ENCODE measurements at places on chromosomes 5 and 9. TPM values are rescaled to one million over a fixed set of nuclear protein-coding genes. Genes with fewer than 3 reads are reported as not detected.

ANXA2R gene
- 3.0 TPM for total RNA-seq

ACOT12 gene
- not detected for total RNA-seq

SEMA5A gene
- total RNA-seq = not detected

FLT4 gene
- 2.5 TPM for total RNA-seq

ANKRD18B gene
- total RNA-seq = 3.2 TPM

SRA1 gene
- 62.1 TPM for total RNA-seq

ELOVL7 gene
- 10.9 TPM for total RNA-seq

KYAT1 gene
- total RNA-seq = 8.2 TPM

PFN3 gene
- total RNA-seq = not detected

CYLC2 gene
- not detected for total RNA-seq

ZMYND19 gene
- 54.8 TPM for total RNA-seq

ZBTB26 gene
- 1.9 TPM for total RNA-seq

TMEM215 gene
- not detected for total RNA-seq

GZMA gene
- total RNA-seq = not detected

F2RL1 gene
- total RNA-seq = 281 TPM

TRAF2 gene
- total RNA-seq = 61.2 TPM

SIT1 gene
- not detected for total RNA-seq

LTC4S gene
- total RNA-seq = not detected

GSN gene
- 43.6 TPM for total RNA-seq

DOK3 gene
- 3.0 TPM for total RNA-seq

SLC6A3 gene
- 0.15 TPM for total RNA-seq

MAML1 gene
- 17.2 TPM for total RNA-seq

BRD9 gene
- total RNA-seq = 39.2 TPM

RPL37 gene
- 3,305 TPM for total RNA-seq

ANKRD31 gene
- 0.05 TPM for total RNA-seq

CNTFR gene
- 0.14 TPM for total RNA-seq

FGFR4 gene
- 22.3 TPM for total RNA-seq

MSX2 gene
- total RNA-seq = 5.9 TPM

ECPAS gene
- 52.0 TPM for total RNA-seq

CSF2 gene
- 0.79 TPM for total RNA-seq
